HFF-Myc (cell line): ENCODE measurements at places on chromosomes 4 and X.

- DNase-seq = no peak
These were observed 146.4 kb downstream of the PALLD start for GRCh38 chr4:168643111-168643795.

GRCh38 chrX:10755439-10756334 lies 135.3 kb upstream of the MID1 start:
- peak; percentile 26 for DNase-seq

DNA sequence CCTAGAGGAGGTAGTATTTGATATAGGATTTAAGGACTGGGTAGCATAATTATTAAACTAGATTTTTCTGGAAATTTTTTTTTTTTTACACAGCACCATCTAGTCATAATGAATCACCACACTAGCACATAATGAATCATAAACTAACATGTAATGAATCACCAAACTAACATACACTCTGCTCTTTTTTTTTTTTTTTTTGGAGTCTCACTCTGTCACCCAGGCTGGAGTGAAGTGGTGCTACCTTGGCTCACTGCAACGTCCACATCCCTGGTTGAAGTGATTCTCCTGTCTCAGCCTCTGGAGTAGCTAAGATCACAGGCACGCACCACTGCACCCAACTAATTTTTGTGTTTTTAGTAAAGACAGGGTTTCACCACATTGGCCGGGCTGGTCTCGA lies 92.5 kb downstream of the FAM13A start:
- no peak for DNase-seq

DNA sequence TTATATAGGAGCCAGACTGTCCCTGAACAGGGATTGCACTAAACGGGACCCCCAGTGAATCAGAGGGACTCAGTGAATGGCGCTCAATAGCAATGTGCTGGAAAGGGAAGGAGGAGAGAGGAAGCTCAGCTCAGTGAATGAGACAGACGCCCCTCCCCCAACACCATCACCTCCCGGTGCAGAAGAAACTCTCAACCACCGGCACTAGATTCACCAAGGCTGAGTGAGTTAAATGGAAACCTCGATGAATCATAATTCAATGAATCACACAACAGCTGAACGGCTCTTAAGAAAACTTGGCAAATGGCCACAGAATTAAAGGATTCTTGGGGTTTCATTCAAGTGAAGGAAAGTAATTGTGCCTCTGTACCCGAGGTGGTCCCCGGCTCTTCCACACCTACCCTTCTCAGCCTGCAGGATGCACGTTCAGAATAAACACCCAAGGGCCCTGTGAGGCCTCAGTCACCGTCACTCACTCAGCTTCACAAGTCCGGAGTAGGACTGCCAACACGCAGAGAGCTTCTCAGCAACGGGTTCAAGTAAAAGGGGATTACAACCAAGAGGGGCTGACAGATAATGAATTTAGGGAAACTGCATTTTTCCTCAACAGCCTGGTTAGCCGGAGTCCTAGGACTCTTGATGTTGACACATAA lies 29.3 kb downstream of the CRMP1 start:
- DNase-seq = peak; percentile 51

DNA sequence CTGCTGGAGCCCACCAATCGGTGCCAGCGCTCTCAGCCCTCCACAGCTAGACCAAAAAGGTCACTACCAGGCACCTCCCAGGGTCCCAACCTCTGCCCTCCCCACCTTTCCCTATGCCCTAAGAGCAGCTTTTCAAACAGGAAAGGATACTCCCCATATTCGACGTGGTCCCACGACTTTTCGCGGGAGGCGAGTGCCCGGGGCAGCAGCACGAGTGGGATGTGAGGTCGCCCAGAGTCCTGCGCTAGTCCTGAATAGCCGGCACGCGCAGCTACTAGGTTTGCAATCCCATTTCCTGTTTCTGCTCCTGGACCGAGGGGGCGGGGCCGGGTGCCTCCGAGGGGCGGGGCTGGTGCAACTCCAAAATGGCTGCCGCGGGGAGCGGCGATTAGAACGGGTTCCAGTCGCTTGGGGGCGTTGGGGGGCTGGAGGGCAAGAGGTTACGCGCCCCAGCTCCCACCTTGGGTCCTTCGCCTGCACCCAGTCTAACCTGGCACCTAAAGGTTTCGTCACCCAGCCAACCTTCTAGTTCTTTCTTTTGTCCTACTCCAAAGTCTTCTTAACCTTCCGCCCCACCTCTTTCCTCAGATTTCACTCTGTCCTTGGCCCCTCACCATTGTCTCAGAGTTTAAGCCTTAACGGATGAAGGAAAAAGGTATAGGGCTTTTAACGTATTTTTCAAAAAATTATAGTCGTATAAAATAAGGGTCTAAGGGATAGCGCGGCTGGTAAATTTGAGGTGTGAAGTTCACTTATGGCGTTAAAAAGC lies 85.0 kb upstream of the TENT5D start:
- DNase-seq = no peak

GRCh38 chrX:38768079-38768478 lies 33.2 kb upstream of the MID1IP1 start:
- DNase-seq = no peak

GRCh38 chr4:4848540-4848939 lies 10.9 kb upstream of the MSX1 start:
- DNase-seq = no peak

GRCh38 chr4:137674066-137674465 lies 141.8 kb upstream of the PCDH18 start:
- DNase-seq = no peak
